Stimulated activated CD4-positive, alpha-beta T cell treated with anti-CD3 and anti-CD28 coated beads, TNF-alpha, amount 100 ng/mL, for 24 hours (primary cell): ENCODE measurements at places on chromosomes 4 and X.

DNA sequence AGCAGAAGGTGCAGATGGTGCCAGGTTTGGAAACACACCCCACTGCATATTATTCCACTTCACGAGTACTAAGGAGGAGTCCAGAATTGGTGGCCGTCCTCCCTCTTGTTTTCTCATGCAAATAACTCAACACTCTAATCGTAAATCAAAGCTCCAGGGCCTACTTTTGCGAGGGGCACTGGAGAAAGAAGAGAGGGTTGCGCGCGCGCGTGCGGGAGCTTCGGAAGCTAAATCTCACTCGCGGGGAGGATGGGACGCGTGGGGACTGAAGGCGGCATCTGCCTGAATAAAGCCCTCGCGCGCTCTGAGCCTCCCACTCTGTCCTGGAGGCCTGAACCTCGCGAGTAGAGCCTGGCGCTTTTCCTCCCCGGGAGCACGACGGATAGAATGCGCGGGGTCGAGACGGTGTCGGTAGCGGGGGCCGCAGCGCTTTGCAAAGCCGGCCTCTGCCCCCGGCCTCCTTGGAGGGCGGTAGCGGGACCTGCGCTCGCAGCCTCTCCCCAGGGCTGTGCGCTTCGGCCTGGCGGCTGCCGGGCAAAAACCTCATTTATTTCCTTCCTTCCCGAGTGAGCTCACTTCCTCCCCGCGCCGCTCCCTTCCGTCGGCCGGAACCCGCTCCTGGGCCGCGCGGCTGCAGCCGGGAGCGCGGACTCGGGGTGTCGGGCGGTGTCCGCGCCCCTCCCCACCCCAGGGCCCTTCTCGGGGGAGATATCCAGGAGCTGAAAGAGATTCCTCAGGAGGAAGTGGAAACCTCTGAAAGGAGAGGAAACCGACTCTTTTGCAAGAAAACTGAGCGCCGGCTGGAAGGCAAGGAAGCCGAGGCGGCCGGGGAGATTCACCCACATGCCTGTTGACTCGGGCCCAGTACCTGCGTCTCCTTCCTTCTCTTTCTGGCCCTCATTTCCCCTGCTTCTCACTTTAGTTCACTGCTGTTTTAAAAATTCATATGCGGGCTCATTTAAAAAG lies 20.7 kb downstream of the HAND2 start:
- DNase-seq = no peak

GRCh38 chr4:150439451-150439933 lies 142.5 kb upstream of the MAB21L2 start:
- no peak for DNase-seq

DNA sequence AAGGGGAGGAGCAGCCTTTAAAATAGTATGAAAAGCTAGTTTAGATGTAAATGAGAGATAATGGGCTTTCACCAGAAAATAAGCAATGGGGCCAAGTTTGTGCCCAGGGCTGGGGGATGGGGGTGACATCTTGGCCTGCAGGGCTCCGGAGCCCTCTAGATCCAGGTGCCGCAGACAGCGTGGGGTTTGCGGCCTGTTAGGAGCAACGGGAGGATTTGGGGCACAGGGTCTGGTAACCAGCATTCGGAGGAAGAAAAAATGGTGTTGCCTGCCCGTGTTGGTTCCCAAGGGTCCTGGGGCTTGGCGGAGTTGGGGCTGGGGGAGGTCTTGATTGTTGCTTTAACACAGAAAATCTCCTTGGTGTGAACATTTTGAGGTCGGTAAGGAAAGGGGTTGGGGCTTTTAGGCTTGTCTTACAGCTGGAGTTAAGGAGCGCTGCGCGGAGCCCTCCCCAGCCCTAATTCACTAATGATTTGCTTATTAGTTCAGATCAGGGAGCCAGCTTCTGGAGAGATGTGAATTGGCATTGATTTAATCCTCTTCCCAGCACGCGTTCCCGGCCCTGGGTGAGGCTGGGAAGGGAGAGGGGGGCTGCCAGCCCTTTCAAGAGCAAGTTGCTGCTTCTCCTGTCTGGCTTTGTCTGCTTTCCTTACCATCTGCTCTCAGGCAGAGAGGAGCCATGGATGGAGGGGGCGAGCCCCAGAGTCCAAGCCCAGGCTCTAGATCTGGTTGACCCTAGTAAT lies 443.4 kb downstream of the BCOR start:
- no peak for DNase-seq

- DNase-seq = no peak
Observed at GRCh38 chr4:23973308-23973855, 83.5 kb upstream of the PPARGC1A start.

GRCh38 chr4:186449954-186450353 lies 105.4 kb downstream of the MTNR1A start:
- DNase-seq = no peak

DNA sequence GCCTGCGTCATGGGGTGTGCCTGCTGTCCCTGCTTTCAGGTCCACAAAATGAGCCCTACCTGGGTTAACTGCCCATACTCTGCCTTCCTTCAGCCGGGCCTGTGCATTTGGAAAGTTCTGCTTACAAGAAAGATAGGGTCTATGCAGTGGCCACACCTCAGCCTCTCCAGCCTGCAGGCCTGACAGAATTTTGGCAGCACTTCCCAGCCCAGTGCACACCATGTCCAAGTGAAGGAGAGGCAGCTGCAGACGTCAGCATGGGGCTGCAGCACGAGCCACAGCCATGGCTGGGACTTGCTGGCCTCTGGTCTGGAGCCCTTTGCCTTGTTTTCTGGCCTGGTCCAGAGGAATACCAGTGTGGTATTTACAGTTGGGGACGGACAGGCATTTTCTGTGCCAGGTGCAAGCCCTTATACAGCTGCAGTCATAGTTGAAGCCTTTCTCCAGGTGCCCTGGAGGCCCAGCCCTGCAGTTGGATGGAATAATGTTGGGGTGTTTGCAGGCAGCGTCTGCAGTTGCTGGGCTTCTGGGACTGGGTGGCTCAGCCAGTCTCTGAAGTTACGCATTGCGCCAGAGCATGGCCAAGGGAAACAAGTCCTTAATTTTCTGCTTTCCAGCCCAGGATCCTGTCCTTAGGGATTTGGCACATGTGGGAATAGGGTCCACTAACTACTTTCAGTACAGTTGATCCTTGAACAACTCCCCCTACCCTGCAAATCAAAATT lies 26.2 kb downstream of the JADE1 start:
- no peak for DNase-seq

- DNase-seq = no peak
Observed at GRCh38 chr4:95084584-95084983, 326.8 kb downstream of the BMPR1B start.

DNA sequence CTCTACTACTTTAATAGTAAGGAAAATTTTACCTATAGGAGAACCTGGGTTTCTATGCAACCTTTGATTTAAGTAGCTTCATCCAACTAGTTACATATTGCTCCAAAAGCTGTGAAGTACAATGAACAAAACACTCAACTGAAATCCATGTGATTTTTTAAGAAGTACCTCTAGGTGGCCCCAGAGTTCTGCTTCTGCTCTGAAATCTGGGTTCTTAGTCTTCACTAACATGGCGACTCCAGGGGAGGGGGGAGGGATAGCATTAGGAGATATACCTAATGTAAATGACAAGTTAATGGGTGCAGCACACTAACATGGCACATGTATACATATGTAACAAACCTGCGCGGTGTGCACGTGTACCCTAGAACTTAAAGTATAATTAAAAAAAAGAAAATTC lies 73.4 kb upstream of the MAGEB2 start:
- DNase-seq = no peak

- no peak for DNase-seq
Observed at GRCh38 chr4:101787701-101788316, 2.7 kb upstream of the BANK1 start.

DNA sequence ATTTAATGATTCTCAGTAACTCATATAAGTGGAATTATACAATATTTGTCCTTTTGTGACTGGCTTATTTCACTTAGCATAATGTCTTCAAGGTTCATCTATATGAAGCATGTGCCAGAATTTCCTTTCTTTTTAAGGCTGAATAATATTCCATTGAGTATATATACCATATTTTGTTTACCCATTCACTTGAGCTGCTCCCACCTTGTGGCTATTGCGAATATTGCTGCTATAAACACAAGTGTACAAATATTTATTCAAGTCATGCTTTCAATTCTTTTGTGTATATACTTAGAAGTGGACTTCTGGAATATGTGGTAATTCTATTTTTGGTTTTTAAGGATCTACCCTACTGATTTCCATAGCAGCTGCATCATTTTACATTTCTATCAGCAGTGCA lies 219.1 kb downstream of the MID1 start:
- DNase-seq = no peak

- no peak for DNase-seq
Observed at GRCh38 chrX:69307029-69307428, 141.8 kb upstream of the PJA1 start.

DNA sequence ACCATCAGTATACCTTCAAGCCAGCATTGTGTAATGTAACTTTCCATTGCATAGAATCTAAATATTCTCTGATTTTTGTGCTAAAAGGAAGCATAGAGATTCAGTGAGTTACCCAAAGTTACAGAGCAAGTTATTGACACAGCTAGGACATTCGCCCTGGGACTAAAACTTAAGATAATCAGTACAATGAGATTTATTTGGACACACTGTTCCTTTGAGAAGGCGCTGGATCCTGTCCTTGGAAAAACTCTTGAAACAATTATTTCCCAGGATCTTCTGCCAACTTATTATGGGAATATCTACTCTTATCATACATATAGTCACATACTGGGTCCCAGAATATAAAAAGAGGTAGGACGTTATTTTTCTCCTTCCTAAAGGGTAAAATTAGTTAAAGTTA lies 392.0 kb downstream of the UBE2NL start:
- DNase-seq = no peak

DNA sequence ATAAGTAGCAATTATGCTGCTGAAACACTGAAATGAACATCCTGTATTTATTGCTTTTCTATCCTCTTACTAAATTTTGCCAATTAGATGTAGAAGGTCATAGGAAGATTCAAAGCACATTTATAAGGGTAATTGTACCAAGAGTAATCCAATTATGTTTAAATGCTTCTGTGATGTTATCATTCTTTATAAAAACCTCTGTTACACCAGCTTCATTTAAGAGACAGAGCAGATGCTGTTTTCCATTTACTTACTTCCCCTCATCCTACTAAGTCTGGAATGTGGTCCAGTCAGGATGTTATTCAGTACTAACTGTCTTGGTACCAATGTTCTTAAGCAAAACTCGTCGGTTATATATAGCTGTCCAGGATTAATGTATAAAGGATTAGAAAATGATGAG lies 539.6 kb downstream of the PDHA2 start:
- no peak for DNase-seq

GRCh38 chr4:10007793-10008608 lies 13.3 kb downstream of the SLC2A9 start:
- DNase-seq = no peak

DNA sequence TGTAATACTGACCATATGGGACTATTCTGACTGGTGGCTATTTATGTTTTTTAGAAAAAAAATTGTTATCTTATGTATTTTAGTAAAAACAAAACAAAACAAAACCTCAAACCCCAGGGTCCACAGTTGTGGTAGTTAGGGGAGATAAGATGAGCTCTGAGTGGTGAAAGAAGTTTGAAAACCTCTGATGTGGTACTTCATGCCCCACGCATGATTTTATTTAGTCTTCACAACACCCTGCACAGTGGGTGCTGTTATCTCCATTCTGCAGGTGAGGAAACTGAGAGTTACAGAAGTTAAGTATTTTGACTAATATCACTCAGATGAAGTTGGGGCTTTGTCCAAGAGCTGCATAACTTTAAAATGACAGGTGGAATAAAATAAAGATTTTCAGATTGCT lies 230.6 kb upstream of the TRPC5 start:
- no peak for DNase-seq

DNA sequence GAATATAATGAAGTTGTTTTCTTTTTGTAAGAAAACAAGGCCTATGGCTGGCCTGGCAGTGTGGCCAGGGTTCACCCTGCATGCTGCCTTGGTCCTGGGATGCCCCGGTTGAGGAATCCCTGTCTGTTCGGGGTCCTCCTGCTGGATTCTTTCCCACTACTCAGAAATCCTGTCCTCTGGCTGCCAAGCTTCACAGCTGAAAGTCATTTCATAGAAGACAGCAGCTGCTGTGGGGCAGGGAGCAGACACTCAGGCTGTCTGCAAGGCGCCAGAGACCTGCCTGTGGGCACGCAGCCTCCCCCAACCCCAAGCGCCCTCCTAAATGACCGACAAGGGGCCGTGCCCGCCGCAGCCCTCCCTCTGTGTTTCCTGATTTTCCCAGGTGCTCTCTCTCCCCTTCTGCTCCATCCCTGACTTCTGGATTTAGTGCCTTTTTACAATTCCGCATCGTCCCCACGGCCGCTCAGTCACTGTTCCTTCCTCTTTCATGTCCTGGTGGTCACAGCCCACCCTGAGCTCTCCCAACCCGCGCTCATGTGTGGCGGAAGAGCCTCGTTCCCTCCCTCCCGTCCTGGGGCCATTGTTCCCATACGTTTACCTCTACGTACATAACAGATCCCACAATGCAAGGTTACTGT lies 27.5 kb downstream of the ZFYVE28 start:
- DNase-seq = no peak

GRCh38 chrX:769796-770195 lies 139.2 kb downstream of the SHOX start:
- no peak for DNase-seq

- DNase-seq = no peak
Observed at GRCh38 chrX:153646620-153647373, at the start of gene DUSP9. DUSP9 (plus strand) TSS chrX:153647203; CDS start chrX:153647954, 751 bp downstream.

DNA sequence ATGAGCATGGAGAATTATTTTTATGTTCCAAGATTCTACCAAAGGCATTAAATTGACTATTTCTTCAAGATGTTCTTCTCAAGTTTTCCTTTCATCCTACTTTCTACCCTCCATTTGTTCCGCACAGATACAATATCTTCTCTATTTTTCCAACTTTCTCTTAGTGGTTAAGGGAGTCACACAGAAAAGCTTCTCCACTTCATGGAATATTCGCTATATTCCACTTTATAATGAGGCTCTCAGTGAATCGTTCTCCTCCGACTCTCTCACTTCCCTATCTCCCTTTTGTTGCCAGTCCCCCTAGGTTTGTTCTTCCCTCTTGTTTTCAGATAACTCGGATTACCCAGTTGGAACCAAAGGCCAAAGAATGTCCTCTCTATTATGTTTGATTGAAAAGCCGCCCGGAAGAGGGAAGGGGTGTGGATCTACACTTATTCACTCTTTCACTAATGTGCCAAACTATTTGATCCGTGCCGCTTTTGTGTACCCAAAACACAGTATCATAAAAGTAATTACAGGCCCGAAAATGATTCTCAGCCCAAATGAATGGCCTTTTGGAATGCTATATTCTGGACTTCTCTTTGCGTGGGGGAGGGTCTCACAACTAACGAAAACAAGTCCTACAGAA lies 1.2 kb downstream of the SH3D19 start:
- no peak for DNase-seq
